ENCODE measurements at places on chromosomes 4 and X.

DNA sequence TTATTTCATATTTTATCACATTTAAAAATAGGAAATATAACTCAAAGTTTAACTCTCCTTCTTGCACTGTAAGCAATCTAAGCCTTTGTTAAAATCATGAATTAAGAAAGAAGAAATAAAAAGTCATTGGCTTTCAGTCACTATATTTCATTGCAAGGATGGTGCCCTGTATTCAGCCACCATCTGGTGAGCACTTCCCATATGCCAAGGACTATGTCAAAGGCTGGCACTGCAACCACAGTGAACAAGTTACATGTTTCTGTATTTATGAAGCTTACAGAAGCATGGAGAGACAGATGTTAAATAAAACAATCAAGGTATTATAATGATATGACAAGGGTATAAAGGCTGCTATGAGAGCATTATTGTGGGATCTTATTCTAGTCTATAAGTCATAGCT is 68.6 kb downstream of the PRKG2 start:
- DNase-seq = no peak

DNA sequence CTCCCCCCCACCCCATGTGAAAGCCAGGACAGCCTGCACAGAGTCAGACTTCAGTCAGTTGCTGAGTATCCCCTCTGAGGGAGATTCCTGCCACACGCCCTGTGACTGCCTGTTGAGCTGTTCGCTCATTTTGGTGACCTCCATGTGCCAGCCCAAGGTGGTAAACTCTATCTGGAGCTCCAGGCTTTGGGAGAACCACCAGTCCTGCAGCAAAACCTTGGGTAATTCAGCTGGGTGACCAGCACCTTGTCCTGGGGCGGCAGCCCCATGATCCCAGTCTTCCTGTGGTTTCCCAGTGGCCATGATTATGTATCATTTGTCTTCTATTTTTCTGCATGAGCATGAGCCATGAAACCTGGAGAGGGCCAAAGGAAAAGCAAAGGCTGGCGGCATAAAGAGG is 73.4 kb downstream of the NBDY start:
- DNase-seq = no peak

GRCh38 chr4:55444827-55445226 is 49.1 kb downstream of the TMEM165 start:
- DNase-seq = peak; percentile 30

- DNase-seq = no peak
Observed at GRCh38 chr4:133982533-133983224, 218.9 kb downstream of the PABPC4L start.

- DNase-seq = no peak
Observed at GRCh38 chrX:68651110-68651509, 3.6 kb downstream of the STARD8 start.

DNA sequence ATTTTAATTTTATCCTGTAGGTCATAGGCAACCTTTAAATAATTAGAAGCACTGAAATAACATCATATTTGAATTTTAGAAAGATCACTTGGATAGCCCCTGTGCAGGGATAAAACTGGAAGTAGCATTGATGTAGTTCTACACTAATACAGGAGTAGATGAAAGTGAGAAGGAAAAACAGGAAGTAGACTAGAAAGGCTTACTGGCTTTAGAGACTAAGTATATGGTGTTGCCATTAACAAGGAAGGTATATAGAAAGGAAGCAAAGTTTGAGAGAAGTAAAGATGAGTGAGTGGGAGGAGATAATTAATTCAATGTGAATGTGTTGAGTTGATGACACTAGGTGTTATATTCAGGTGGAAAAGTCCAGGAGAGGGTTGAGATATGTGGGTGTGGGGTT is 73.1 kb upstream of the EPGN start:
- no peak for DNase-seq

DNA sequence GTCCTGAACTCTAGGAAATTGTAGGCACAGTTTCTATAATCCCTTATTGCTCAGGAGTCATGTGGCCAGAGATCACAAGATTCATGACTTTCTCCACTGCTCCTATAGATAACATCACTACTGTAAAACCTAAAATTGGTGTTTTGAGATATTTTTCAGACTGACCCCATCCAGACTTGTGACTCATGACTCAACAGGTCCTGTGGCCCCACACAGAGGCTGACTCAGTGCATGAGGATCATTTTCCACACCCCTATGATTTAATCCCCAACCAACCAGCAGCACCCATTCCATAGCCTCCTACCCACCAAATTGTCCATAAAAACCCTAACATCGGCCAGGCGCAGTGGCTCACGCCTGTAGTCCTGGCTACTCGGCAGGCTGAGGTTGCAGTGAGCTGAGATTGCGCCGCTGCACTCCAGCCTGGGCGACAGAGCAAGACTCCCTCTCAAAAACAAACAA is 13.2 kb upstream of the XIAP start:
- no peak for DNase-seq

DNA sequence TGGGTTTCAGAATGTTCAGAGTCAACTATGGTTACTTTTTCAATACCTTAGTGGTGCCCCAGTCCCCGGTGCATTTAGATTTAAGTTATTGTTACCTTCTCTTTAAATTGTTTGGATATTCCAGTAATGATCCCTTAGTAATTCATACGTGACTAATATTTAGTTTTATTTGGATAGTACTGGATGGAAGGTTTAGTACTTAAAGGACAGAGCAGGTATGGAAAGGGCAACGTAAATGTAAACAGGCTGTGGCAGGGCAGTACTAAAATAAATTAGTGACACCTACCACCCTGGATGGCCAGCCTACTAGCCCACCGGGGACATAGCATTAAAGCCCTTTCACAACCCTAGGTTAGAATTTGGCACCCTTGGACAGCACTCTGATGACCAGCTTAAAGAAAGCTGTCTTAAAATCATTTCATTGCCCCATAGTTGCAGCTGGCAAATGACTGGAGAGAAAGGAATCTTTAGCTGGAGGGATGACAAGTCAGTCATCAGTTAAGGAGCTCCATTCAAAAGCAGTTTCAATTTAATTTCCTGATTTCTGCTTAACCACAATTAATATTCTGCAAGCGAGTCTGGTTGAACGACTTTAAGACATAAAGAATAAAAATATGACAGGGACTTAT is 16.4 kb downstream of the PLP1 start:
- DNase-seq = no peak

DNA sequence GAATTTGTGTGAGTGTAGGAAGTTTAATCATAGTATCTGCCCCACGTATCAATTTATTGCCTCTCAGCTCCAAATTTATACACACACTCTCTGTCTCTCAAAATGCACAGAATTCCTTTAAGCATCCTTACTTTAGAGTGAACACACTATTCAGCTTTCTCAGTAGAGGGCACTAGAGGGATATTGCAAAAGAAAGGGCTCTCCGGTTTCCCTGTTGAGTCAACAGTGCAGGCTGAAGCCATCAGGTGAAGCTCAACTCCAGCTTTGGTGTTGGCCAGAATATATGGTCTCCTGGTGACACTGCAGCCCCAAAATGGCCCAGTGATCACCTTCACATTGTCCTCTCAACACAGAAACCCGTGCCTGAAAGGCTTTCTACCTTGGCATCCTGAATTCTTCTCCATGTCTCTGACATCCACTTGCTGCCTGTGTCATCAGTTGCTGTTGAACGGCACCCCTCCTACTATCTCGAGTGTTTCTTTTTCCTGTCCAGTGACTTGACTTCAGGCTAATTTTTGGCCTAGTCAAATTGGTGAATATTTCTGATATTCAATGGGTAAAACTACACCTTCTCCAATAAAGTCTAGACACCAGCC is 670.5 kb downstream of the GABRG1 start:
- no peak for DNase-seq

DNA sequence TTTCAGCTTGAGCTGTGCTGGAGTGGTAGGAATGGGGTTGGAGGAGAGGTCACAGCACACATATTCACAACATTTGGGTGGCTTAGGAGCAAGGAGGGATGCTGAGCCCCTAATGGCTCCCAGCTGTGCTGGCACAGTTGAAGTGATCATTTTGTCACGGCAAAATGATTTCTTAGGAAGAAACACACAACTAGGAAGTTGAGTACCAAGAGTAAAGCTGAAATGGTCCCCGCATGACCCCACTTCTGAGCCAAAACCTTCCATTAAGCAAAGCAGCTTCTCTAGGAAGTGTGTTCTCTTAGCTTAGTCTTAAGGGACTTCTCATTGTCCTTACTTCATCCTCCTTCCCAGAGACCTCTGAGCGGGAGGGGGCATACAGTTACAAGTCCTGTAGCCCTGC is 12.6 kb downstream of the CAPN6 start:
- DNase-seq = no peak
